ENCODE measurements at places on chromosomes 4 and X. TPM values are rescaled to one million over a fixed set of nuclear protein-coding genes. Genes with fewer than 3 reads are reported as not detected.

The AMTN gene
- total RNA-seq = not detected

GRCh38 chr4:17535906-17536305 lies 20.9 kb downstream of the CLRN2 start:
- H3K36me3 ChIP-seq = no peaks in the 10 kb centered on the region
- no peak overlapping the region for H3K27ac ChIP-seq
- no peak for DNase-seq
- no peak overlapping the region for H3K4me3 ChIP-seq
- peaks cover 4% of the 10 kb centered on the region for H3K4me1 ChIP-seq

GRCh38 chr4:23991444-23991843 lies 101.6 kb upstream of the PPARGC1A start:
- no peaks in the 10 kb centered on the region for H3K27me3 ChIP-seq
- no peak overlapping the region for H3K27ac ChIP-seq
- H3K4me3 ChIP-seq = no peak overlapping the region

GRCh38 chr4:9835430-9835829 lies 54.0 kb downstream of the DRD5 start:
- H3K27me3 ChIP-seq = no peaks in the 10 kb centered on the region
- no peaks in the 10 kb centered on the region for H3K36me3 ChIP-seq
- H3K27ac ChIP-seq = no peak overlapping the region
- no peaks in the 10 kb centered on the region for H3K4me1 ChIP-seq
- DNase-seq = no peak
- no peak overlapping the region for H3K4me3 ChIP-seq

DNA sequence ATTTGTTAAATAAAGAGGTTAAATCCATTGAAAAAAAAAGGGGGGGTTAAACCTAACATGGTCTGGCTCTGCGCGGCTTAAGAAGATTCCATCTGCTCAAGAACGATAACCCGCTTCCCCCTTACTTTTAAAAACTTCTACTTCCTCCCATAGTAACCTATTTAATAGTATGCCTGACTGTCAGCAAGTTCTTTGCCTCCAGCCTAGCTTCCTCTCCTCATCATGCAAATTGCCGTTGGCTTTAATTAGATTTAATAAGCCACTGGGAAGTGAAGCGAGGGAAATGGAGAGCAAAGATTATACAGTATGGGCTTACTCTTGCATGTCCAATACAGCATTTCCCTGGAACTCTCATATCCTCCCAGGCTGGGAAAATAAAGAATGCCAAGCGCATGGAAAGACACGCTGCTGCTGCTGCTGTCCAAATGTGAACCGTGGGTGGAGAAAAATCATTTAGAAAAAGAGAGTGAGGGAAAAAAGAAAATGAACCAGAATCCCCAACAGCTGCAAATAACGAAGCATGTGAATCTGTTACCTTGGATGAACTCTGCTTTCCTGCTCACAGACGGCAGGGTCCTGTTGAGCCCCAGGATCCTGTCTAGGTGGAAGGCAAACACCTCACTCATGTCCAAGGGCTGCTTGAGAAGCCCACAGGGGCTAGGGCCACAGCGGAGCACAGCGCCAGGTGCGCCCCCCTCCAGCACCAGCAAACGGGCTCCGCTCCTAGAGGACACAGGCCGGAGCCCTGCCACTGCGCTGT lies 2.7 kb downstream of the GASK1B start:
- peaks cover 41% of the 10 kb centered on the region for H3K4me1 ChIP-seq
- peak overlapping the region; percentile 49 for H3K4me3 ChIP-seq
- peak overlapping the region; percentile 13 for H3K27ac ChIP-seq
- H3K36me3 ChIP-seq = no peaks in the 10 kb centered on the region
- no peak for DNase-seq

DNA sequence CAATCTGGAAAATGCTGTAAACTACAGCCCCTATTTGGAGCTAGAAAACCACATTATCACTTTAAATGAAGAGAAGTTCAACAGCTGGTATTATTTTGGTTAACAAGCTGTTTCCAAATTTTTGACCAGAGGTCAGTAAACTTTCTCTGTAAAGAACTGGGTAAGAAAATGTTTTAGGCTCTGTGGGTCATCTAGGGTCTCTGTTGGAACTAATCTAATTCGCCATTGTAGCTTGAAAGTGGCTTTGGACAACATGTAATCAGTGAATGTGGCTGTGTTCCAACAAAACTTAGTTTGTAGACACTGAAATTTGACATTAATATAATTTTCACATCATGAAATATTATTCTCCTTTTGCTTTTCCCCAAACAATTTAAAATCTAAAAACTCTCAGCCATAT lies 25.8 kb upstream of the RNF150 start:
- no peak overlapping the region for H3K27ac ChIP-seq
- no peak for DNase-seq
- H3K27me3 ChIP-seq = no peaks in the 10 kb centered on the region
- H3K4me3 ChIP-seq = no peak overlapping the region
- no peaks in the 10 kb centered on the region for H3K36me3 ChIP-seq

- no peak for DNase-seq
- no peaks in the 10 kb centered on the region for H3K36me3 ChIP-seq
- no peaks in the 10 kb centered on the region for H3K27me3 ChIP-seq
- no peak overlapping the region for H3K27ac ChIP-seq
- H3K4me1 ChIP-seq = no peaks in the 10 kb centered on the region
These were observed 374.3 kb upstream of the GALNT7 start for GRCh38 chr4:172794307-172794703.

DNA sequence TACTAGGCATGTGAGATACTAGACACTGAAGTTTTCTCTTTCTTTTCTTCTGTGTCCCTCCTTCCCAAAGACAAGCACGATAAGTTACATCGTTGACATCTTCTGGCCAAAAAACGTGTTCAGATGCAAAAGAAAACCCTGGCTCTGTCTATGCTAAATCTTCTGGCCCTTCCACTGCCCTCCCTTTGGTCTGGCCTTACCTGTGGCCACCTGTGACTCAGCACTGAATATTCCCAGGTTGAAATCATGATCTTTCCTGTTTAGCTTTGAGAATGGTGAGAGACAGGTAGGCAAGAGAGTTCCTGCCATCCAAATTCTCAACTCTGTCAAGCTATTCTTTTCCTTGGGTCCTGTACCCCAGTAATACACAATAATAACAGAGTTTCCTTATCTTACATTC lies 12.3 kb downstream of the CLCN5 start:
- DNase-seq = no peak
- H3K4me1 ChIP-seq = no peaks in the 10 kb centered on the region
- no peak overlapping the region for H3K4me3 ChIP-seq
- H3K27ac ChIP-seq = no peak overlapping the region
- H3K27me3 ChIP-seq = no peaks in the 10 kb centered on the region
- no peaks in the 10 kb centered on the region for H3K36me3 ChIP-seq

DNA sequence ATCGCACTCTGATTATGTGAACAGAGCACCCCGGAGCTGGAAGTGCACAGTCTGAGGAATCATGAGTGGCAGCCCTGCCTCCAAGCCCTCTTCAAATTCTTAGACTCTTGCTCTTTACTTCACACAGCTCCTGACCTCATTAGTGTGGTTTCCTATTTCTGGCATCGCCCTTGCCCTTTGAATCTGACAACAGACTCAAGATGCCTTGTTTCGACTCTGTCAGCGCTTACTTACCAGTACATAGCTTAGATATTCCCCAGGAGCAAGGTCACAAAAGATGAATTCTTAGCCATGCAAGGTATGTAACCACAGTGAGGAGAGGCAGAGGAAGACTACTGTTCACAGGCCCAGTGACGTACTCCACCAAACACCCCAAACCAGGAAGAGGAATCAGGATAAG lies 167.2 kb downstream of the KDR start:
- no peaks in the 10 kb centered on the region for H3K27me3 ChIP-seq
- no peak overlapping the region for H3K4me3 ChIP-seq
- H3K36me3 ChIP-seq = no peaks in the 10 kb centered on the region
- no peaks in the 10 kb centered on the region for H3K4me1 ChIP-seq
- H3K27ac ChIP-seq = no peak overlapping the region
- DNase-seq = no peak

The VCX3A gene
- not detected for total RNA-seq

- no peak overlapping the region for H3K4me3 ChIP-seq
- no peak overlapping the region for H3K27ac ChIP-seq
- no peaks in the 10 kb centered on the region for H3K4me1 ChIP-seq
- H3K36me3 ChIP-seq = no peaks in the 10 kb centered on the region
These were observed 38.0 kb upstream of the GATB start for GRCh38 chr4:151798678-151799416.

DNA sequence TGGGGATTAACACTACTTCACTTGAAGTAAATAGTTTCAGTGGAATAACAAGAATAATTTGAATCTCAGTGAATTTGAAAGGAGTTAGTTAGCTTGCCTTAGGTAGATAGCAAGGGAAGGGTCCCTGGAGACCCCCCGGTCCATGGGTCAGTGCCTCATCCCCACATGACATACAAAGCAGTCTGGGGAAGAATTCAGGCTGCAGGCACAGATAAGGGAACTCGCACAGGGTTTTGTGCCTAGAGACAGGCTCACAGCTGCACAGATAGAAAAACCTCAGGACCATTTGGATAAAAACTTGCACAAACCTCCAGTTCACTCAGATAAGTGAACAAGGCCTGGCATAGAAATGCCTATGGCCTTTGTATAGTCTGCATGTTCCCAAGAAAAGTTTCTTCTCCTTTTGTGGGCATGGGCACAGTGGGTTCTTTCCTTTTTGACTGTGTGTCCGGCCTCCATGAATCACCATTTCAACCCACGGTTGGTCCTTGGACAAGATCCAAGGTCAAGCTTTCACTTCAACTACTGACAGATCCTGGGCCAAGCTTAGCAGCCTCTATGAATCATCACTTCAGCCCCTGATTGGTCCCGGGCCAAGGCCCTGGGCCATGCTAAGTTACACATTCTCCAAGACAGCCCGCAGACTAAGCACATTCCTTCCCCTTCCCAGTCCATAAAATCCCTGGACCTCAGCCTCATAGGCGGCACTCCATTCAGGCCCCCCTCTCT lies 108.3 kb upstream of the KLHL4 start:
- no peaks in the 10 kb centered on the region for H3K36me3 ChIP-seq
- H3K27ac ChIP-seq = no peak overlapping the region
- H3K4me3 ChIP-seq = no peak overlapping the region
- no peak for DNase-seq

- no peaks in the 10 kb centered on the region for H3K27me3 ChIP-seq
- no peaks in the 10 kb centered on the region for H3K36me3 ChIP-seq
These were observed 133.5 kb upstream of the NUDT6 start for GRCh38 chr4:123055943-123056342.

The ARHGAP6 gene
- total RNA-seq = 23.9 TPM

The PAGE1 gene
- not detected for total RNA-seq

DNA sequence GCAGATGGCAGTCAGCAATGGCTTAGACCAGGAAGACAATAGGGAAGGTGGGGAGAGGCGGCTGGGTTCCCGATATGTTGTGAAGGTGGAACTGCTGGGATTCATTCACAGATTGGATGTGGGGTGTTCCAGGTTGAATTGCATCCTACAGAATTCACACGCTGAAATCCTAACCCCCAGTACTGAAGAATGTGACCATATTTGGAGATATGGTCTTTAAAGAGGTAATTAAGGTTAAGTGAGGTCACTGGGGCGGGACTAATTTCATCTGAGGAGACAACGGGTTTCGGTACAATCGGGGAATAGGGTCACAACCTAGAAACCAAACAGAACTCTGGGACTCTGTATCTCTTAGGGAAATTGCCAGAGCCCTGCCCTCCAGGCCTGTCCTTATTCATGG lies 5.3 kb upstream of the CHRNA9 start:
- no peaks in the 10 kb centered on the region for H3K36me3 ChIP-seq
- no peak for DNase-seq
- no peak overlapping the region for H3K4me3 ChIP-seq

DNA sequence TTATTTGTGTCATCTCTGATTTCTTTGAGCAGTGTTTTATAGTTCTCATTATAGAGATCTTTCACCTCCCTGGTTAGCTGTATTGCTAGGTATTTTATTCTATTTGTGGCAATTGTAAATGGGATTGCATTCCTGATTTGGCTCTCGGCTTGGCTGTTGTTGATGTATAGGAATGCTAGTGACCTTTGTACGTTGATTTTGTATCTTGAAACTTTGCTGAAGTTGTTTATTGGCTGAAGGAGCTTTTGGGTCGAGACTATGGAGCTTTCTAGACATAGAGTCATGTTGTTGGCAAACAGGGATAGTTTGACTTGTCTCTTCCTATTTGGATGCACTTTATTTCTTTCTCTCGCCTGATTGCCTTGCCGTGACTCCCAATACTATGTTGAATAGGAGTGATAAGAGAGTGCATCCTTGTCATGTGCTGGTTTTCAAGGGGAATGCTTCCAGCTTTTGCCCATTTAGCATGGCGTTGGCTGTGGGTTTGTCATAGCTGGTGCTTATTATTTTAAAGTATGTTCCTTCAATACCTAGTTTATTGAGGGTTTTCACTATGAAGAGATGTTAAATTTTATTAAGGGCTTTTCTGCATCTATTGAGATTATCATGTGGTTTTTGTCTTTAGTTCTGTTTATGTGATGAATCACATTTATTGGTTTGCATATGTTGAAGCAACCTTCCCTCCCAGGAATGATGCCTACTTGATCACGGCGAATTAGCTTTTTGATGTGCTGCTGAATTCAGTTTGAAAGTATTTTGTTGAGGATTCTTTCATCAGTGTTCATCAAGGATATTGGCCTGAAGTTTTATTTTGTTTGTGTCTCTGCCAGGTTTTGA lies 72.7 kb upstream of the BOD1L1 start:
- H3K27ac ChIP-seq = no peak overlapping the region
- no peaks in the 10 kb centered on the region for H3K27me3 ChIP-seq
- no peak for DNase-seq
- no peak overlapping the region for H3K4me3 ChIP-seq
- no peaks in the 10 kb centered on the region for H3K36me3 ChIP-seq

The BANK1 gene
- 8.9 TPM for total RNA-seq

DNA sequence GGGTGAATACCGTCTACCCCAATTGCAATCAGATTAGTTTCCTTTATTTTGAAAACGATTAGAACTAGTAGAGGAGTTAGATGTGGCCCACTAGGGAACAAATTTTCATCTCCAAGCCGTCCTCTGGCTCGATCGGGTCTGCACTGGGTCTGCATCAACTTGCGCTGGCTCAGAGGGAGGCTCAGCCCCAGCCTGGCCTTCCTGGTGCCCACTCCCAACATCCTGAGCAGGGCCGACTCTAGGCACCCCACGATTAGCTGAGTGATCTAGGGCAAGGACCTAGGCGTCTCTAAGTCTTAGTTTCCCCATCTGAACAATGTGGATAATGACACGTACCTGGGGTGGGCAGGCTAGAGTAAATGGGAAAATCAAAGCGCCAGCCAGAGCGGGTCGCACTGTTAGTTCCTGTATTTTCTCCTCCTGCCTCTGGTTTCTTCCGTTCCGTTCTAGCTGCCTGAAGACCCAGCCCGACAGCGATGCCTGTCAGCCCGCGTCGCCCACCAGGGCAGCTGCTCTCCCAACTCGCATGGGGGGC lies 7.7 kb upstream of the HAND2 start:
- H3K27ac ChIP-seq = no peak overlapping the region
- H3K4me3 ChIP-seq = peak overlapping the region; percentile 6
- no peak for DNase-seq
- H3K36me3 ChIP-seq = no peaks in the 10 kb centered on the region
- H3K4me1 ChIP-seq = peaks cover 16% of the 10 kb centered on the region

The EDA2R gene
- total RNA-seq = 0.30 TPM

- H3K36me3 ChIP-seq = no peaks in the 10 kb centered on the region
- H3K4me1 ChIP-seq = peaks cover 8% of the 10 kb centered on the region
- no peak overlapping the region for H3K4me3 ChIP-seq
- H3K27ac ChIP-seq = no peak overlapping the region
- DNase-seq = no peak
- no peaks in the 10 kb centered on the region for H3K27me3 ChIP-seq
These were observed 46.4 kb downstream of the GPAT3 start for GRCh38 chr4:83582289-83582785.

All from upper lobe of left lung (tissue), 6 donors.